Cerebellar nuclear complex (tissue), 1 donor: ENCODE measurements at places on chromosomes 6 and 20.

GRCh38 chr6:28980137-28980851 is 24.8 kb downstream of the ZNF311 start:
- DNase-seq = no peak

DNA sequence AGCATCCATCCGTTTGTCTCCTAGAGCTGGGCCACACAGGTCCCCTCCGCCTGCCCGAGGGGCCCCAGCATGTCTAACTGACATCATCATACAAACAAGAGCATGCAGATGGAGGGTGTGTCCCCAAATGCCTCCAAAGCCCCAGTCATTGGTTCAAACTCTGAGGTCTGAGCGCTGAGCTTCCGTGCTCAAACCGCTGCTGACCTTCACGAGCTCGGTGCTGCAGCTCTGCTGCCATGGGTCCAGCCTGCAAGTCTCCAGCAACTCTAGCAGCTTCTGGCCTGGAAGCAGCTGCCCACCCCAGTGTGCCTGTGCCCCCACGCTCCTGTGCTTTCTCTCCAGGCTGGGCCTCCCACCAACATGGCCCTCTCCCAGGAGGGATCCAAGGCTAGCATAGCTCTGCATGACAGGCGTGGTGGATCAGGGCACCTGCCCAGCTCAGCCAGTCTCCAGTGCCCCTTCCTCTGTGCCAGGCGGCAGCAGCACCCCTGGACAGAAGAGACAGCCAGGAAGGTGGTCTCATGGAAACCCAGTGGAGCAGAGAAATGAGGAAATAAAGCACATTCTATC is 131.6 kb upstream of the PMEPA1 start:
- no peak for DNase-seq

GRCh38 chr6:153618371-153619322 is 420.4 kb upstream of the OPRM1 start:
- no peak for DNase-seq

DNA sequence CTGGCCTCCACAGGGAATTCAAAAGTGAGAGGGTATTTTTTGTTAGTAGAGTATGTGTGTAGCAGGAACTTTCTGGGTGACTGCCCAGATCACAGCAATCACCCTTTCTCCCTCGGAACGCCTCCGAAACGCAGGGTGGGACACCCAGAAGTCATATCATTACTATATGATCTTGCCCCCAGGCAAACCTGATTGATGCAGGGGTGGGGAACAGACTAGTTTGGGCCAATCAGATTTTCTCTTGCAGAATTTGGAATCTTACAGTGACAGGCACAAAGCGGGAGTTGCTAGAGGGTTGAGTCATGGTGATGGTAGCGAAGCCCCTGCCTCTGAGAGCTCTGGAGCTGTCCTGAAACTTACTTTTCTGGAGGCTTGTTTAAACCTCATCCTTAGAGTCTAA is 16.5 kb upstream of the RPN2 start:
- DNase-seq = no peak

DNA sequence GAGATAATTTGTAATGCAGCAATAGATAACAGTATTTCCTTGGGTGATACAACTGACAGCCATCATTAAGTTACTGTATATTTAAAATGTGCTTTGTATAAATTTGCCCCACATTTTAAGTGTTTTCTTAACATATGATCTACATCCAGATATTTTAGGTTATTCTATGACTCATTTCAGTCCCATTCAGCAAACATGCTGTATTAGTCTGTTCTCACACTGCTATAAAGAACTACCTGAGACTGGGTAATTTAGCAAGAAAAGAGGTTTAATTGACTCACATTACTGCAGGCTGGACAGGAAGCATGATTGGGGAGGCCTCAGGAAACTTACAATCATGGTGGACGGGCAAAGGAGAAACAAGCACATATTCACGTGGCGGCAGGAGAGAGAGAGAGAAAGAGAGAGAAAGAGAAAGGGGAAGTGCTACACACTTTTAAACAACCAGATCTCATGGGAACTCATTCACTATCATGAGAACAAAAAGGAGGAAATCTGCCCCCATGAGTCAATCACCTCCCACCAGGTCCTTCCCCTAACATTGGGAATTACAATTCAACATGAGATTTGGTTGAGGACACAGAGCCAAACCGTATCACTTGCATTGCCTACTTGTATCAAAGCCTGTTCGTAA is 9.6 kb upstream of the CHD6 start:
- no peak for DNase-seq

DNA sequence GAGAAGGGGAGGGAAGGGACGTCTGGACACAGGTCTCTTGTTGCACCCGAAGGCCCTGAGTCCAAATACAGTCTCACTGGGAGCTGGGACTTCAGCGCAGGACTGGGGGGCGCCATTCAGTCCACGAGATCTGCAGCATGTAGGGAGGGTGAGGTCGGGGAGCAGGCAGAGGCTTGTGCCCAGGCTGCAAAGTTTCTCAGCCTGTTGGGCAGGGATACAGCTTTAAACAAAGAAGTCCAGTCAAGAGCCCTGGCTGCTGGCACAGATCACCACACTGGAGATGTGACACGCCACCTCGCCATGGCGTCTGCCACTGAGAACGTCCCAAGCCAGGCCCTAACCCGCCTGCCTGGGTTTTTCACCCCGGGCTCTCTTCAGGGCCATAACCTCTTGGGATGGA is 256.6 kb downstream of the DLL1 start:
- DNase-seq = no peak

- DNase-seq = no peak
Measured at GRCh38 chr6:110688661-110689268, 126.5 kb downstream of the CDK19 start.

- DNase-seq = no peak
Measured at GRCh38 chr6:54094786-54095185, 16.5 kb upstream of the MLIP start.

- DNase-seq = no peak
Measured at GRCh38 chr6:18515767-18516166, 128.6 kb downstream of the RNF144B start.

GRCh38 chr6:148345176-148345575 is 2.5 kb downstream of the SASH1 start:
- no peak for DNase-seq

DNA sequence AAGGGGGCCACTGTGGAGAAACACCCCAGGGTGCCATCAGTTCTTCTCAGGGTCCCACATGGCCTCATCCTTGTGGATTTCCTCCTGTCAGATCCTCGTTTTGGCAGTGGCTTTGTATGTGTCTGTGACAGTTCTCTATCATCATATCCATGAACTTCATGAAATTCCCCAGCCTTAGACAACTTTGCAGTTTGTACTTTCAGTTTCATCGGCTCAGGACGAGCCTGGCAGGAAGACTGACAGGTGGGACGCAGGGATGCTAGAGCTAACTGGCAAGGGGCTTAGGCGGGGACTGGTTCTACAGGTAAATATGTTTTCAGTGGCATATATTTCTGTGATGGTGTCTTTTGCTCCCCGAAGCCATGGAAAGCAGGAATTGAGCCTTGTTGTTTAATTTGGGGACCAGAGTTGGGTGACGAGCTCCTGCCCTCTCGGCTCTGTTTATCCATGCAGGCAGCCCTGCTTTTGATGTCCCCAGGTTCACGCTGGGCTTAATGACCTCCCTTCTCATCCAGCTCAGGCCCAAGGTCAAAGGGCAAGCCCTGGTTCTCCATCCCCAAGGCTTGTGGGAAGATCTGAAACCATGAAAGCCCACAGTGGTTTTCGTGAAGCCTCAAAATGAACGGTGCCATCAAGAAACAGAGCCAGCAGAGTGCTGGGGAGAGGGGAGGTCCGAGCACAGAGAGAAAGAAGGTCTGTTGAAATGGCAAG is 11.2 kb downstream of the SDCBP2 start:
- DNase-seq = no peak

DNA sequence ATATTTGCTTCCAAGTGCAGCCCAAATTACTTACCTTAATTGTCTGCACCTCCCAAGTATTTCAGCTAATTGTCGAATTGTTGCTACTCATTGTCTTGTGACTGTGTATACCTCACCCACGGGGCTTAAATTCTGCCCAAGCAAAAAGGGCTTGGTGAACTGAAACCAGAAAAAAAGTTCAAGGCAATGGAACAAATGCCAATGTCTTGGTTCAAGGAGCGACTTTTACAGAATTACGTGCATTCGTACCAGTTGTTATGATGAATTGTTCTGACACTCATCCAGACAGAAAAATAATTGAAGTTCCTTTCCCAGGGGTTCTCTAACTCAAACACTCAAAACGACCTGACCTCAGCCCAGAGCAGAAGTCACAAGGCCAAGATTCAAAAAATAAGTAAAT is 13.9 kb upstream of the PXDC1 start:
- no peak for DNase-seq

DNA sequence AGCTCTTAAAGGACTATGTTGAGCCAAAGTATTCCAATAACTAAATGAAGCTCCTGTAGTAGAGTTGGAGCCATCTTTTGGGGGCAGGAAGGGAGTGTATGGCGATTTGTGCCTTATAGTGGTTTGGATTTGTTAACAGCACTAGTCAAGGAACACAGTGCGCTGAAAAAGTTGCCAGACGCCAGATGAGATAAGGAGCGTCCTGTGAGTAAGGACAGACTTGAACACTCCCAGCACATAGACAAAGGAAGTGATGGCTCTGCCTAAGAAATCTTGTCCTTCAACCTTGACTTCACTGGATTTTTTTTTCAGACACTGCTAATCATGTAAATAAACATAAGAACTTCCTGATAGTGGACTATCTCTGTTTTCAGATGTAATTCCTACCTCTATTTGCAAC is 136.9 kb downstream of the TRMT11 start:
- no peak for DNase-seq

DNA sequence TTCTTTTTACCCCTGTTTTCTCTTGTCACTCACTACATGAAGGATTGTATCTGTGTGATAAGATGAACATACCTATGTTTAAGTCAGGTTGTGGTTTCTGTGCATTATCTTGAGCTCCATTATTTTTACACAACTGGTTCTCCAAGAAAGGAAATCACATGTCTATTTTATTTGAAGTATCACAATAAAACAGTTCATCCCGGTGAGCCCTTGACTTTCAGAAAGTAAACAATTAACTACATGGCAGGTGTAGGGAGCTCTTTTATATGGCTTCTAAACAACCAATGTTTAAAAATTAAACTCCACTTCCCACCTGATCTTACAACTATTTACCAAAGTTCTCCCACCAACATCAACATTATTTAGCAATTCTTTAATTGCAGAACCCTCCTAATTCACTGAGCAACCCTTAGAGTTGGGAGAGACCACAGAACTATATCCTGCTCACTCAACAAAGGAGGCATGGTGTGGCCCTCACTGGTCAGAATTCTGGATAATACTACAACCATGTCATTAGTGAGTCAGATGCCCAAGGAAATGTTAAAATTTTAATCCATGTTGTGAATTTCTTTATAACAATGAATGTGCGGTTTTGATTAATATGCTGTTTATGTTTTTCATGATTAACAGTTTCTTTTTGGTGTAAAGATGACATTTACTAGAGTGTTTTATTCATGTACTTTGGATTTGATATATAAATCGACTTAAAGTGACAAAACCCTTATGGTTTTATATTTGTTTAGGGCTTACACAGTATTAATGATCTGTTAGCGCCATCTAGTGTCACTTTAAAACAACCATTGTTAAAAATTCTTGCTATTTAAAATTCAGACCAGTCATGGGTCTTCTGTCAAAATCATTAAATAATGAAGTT is 50.0 kb upstream of the SCGN start:
- peak; percentile 8 for DNase-seq

DNA sequence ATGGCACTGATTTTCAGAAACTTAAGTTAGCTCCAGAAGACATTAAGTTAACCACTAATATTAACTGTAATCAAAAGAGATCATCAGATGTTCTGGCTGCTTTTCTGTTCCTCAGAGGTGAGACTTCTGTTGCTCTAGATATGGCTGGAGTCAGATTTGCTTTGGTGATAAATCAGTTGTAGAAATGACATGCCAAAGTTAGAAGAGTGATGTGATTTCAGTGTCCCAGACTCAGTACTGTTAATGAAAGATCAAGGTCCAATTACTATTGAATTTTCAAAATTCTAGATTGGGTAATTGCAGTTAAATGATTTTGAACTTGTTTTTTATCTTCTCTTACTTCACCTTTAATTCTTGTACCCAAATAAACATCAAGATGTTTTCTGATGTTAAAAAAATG is 402.4 kb upstream of the SYNCRIP start:
- no peak for DNase-seq

GRCh38 chr6:39876111-39876510 is 58.2 kb downstream of the MOCS1 start:
- no peak for DNase-seq

- no peak for DNase-seq
Measured at GRCh38 chr20:51631953-51632352, 89.4 kb upstream of the NFATC2 start.

GRCh38 chr6:113857556-113858479 is 673 bp downstream of the MARCKS start:
- no peak for DNase-seq

GRCh38 chr6:45822873-45823272 is 192.8 kb downstream of the CLIC5 start:
- DNase-seq = no peak

- DNase-seq = no peak
Measured at GRCh38 chr6:53432318-53433161, 83.8 kb upstream of the ELOVL5 start.

DNA sequence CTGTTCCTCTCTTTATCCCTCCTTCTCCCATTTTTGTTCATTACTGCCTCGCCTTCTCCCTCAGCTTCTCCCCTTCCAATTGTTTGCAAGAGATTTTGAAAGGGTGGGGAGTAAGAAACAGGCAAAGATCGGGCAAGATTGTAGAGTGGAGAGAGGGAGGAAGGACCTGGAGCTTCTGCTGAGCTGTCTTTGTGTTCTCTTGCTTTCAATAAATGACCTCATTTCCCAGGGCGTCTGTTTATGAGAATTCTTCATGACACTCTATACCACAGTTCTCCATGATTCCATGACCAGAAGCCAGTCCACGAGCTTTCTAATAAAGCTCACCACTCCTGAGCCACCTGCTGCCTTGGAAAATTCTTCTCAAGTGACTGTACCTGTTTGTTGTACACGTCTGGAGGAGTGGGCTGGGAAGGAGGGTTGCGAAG is 50.0 kb upstream of the PLEKHG1 start:
- DNase-seq = no peak

- DNase-seq = no peak
Measured at GRCh38 chr20:11447371-11448100, 470.2 kb upstream of the BTBD3 start.

DNA sequence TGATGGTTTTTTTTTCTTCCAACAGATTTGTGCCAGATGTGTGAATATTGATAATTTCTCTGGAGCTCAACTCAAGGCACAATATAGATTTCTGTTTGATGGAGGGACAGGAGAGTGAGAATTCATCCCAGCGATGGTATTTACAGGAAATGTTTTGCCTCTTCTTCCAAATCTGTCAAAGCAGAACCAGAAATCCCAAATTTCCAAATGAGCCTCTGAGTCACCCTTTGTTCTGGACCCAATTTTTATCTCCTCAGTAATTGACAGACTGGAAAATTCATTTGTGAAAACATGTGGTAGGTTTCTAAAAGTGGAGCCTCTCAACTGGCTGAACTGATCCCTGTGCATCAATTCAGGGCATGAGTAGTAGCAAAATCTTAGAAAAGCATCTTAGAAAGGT is 223.2 kb upstream of the TSHZ2 start:
- DNase-seq = no peak
